NCI-H1930 (cell line): ENCODE measurements at places on chromosomes 6 and 20.

- no peak for DNase-seq
Observed at GRCh38 chr6:129140526-129140925, 257.6 kb downstream of the LAMA2 start.

DNA sequence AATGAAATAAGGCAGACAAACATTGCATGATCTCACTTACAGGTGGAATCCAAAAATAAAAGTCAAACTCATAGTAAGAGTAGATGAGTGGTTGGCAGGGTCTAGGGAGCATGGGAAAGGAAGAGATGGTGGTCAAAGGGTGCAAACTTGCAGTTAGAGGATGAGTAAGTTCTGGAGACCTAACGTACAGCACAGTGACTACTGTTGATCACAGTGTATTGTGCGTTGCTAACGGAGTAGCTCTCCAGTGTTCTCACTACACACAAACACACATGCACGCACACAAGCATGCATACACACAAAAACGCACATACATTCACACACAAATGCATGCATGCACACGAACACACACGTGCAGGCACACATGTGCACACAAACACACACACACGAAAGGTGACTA is 54.9 kb downstream of the LY86 start:
- no peak for DNase-seq

GRCh38 chr6:11386323-11386722 is 151.2 kb upstream of the TMEM170B start:
- no peak for DNase-seq

DNA sequence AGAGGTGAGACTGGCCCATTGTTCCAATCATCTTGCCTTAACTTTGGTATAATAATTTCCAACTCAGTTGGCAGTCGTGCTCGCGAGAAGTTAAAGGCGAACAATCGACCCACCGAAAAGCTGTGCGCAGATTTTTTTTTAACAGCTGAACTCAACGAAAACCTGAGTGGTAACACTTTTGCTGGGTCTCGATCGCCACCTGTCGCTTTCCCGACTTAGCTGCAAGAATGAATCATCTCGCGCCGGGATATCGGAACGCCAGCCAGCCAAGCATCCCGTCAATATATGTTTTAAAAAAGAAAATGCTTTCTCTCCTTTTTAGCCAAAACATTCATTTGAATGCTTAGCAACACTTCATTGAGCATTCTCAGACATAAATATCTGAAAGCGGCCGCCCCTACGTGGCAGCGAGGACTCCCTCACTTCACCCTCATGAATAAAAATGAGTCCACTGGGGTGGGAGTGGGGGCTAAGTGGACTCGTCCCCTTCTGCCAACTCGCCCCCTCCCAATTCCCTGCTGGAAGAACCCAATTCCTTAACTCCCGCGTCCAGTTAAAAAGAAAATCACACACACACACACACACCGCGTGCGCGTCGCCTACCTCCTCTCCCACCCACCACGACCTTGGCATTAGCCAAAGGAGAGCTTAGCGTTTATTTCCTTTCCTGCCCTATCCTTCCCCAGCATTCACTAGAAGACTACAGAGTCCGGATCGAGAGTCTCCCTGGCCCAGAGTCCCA is 1.5 kb downstream of the COL12A1 start:
- DNase-seq, result no peak

- DNase-seq, result no peak
Observed at GRCh38 chr20:63968928-63969760, 586 bp downstream of the ZNF512B start.

DNA sequence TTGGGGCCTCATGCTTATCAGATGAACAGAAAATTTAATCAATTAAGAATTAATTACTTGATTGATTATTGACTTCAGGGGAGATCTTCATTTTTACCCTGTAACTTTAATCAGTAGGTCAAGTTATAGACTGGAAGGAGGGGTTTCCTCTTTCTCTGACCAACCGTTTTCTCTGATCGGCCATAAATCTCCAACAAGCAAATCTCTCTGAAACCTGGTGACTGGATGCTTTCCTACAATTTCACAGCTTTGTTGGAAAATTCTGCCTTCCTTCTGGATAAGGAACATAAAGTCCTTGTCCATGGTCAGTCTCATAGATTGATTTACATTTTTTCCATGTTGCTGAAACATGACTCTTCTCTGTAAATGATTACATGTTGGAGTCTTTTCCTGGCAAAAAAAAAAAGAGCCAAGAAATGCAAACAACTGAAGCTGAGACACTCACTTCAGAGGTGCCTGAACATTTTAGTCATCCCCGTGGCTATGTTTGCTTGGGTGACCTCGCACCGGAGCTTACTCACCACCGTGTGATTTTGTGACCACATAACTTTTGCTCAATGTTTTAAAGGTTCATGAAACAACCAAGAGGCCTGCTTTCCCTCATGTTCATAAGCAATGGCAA is 31.0 kb downstream of the IRF4 start:
- no peak for DNase-seq

DNA sequence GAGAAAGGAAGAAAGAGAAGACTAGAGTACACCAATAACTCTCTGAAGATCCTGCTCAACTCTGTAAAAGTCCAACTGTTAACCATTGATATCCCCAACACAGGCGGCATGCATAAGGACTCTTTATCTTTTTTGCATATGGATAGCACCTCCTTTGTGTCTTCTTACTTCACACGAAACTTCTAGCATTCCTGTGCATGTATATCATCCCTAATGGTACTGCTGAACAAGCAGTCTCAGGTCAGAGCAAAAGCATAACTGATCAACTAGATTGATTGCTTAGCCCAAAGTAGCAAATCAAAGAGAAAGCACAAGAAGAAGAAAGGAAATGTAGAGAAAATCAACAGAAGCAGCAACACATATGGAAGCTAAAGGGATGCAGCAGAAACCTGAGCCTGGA is 234.4 kb downstream of the SYNE1 start:
- no peak for DNase-seq

DNA sequence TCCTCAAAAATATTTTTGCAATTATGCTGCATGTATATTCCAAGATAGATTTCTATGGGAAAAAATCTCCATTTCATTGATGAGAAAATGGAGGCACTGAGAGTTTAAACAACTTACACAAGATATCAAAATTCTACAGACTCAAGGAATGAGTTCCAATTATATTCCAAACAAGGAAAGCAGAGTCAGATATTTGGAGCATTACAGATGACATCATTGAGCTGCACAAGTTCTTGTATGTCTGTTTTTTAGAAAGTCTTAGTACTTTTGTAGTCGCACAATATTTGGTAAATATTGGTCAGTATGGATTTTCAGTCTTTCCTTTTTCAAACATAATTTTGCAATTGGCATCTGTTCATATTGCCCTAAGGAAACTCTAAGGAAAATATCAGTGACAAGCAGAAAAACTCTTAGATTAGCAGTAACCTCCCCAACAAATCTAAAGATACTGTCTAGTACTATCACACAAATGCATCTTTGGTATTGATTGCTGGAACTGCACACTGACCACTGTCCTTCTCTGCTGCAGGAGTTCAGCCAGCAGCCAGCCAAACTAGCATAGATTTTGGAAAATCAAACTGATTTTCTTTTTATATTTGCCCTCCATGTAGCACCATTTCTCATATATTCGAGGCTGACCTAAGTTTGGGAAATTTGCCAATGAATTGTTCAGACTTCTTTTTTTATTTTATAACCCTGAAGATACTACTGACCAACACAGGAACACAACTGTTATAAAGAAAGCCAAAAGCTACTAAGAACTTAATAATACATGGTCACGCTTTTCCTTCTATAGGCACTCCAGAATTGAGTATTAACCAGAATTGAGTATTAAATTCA is 51.7 kb upstream of the TBX18 start:
- DNase-seq, result no peak

GRCh38 chr6:145906144-145906543 is 58.0 kb downstream of the SHPRH start:
- DNase-seq, result no peak

GRCh38 chr20:8766868-8767390 is 302.0 kb upstream of the PLCB4 start:
- no peak for DNase-seq

- DNase-seq, result peak; percentile 27
Observed at GRCh38 chr6:33008944-33009861, at the start of gene HLA-DOA. Gene HLA-DOA, minus strand, starts transcription at chr6:33009591.

DNA sequence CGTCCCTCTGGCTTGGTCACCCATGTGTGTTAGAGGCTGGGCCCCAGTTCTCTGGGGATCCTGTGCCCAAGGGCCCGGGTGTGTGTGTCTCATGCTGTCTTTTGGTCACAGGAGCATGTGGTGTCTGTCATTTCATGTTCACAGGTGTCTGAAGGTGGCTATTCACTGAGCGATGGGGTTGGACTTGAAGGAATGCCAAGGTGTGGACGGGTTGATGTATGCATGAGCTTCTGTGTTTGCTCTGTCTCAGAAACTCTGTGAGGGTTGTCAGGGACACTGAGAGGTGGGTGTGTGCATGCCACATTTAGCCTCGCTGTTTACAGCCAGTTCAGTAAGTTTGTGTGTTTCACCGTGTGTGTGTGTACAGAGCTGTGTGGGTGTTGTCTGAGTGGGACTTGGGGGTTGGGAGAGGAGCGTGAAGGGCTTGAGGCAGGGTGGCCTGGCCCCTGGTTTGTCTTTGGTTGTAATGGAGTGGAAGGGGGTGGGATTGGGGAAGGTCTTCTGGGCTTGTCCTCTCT is 1.2 kb downstream of the DDR1 start:
- DNase-seq, result no peak

GRCh38 chr20:49562311-49563014 is 5.5 kb downstream of the PTGIS start:
- no peak for DNase-seq

GRCh38 chr6:144053601-144054000 is 41.8 kb downstream of the SF3B5 start:
- DNase-seq, result no peak

GRCh38 chr20:17610566-17611289 is 40.9 kb downstream of the DSTN start:
- DNase-seq, result no peak

- no peak for DNase-seq
Observed at GRCh38 chr6:157035546-157035945, 258.4 kb downstream of the ARID1B start.

DNA sequence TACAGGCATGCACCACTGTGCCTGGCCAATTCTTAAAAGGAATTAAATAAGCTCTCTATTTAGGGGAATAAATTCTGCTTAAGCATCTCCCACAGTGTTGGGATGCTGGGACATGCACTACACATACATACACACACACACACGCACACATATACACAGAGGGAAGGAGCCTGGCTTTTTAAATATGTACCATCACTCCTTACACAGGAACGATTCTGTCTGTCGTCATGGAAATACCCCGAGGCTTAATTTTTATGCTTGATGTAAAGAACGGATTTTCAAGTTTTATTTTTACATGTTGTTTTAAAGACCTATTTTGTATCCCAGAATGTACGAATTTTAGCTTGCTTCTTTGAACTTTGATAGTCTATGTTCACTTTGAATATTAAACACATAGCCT is 95.3 kb downstream of the CD109 start:
- no peak for DNase-seq
